Peyer's patch (tissue), 4 donors: ENCODE measurements at places on chromosomes 2 and 18. TPM values are rescaled to one million over a fixed set of nuclear protein-coding genes. Genes with fewer than 3 reads are reported as not detected.

CFC1 gene
- total RNA-seq: not detected

DNA sequence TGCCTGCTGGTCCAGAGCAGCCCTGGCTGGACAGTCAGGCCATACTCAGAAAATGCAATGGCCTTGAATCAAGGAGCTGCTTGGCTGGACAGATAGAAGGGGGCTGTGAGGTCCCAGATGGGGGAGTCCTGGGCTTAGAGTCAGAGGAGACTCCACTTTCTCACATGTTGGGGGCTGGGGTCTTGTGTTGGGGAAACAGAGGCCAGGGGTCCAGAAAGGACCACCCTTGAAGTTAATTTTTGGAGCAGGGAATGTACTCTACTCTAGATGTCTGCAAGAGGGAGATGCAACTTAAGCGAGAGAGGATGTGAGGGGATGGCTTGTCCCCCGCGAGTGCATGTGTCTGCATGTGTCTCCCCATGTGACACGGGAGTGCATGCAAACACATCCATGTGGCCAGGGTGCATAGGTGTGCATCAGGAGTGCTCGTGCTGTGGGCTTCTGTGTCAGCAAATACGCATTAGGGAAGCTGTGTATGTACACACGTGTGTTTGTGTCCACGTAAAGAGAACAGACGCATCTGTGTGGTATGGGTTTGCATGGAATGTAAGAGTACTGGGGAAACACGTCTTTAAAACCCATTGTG, 303.2 kb downstream of the MYCN start:
- no peaks in the 10 kb centered on the region for H3K4me1 ChIP-seq
- H3K4me3 ChIP-seq: no peak overlapping the region
- no peak for DNase-seq
- no peak overlapping the region for H3K27ac ChIP-seq
- no peaks in the 10 kb centered on the region for H3K36me3 ChIP-seq

GRCh38 chr2:152453129-152453911, 118.3 kb downstream of the FMNL2 start:
- no peak for DNase-seq
- H3K27ac ChIP-seq: no peak overlapping the region
- H3K4me1 ChIP-seq: no peaks in the 10 kb centered on the region
- H3K27me3 ChIP-seq: no peaks in the 10 kb centered on the region
- no peak overlapping the region for H3K4me3 ChIP-seq

KCNIP3 gene
- 5.8 TPM for total RNA-seq

DNA sequence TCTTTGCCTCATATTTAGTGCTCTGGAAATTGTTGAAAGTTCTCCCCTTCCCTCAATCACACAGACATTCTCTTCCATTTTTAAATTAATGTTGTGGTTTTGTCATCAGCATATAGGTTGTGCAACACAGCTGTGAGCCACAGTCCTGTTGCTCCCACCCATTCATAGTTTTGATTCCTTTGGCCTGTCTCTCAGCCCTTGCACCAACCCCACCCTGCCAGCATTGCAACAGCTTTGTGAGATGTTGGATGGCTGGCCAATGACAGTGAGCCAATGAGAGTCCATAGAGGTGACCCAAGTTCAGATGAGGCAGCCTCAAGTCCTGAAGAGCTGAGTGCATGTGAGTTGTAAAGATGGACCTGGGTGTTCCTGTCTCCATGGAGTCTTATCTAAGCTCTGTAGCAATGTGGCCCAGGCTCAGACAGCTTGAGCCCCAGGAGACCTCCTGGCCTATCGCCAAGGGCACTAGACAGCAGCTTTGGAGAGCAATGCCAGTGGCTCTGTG, 775.5 kb downstream of the RNF144A start:
- no peaks in the 10 kb centered on the region for H3K27me3 ChIP-seq
- no peak for DNase-seq
- no peak overlapping the region for H3K27ac ChIP-seq
- H3K4me1 ChIP-seq: no peaks in the 10 kb centered on the region
- no peaks in the 10 kb centered on the region for H3K36me3 ChIP-seq
- no peak overlapping the region for H3K4me3 ChIP-seq

- no peak overlapping the region for H3K4me3 ChIP-seq
- DNase-seq: no peak
These were observed 27.3 kb downstream of the DCDC2C start for GRCh38 chr2:3730646-3731045.

- no peak overlapping the region for H3K4me3 ChIP-seq
- H3K4me1 ChIP-seq: no peaks in the 10 kb centered on the region
- H3K36me3 ChIP-seq: no peaks in the 10 kb centered on the region
- H3K27me3 ChIP-seq: no peaks in the 10 kb centered on the region
- DNase-seq: no peak
- no peak overlapping the region for H3K27ac ChIP-seq
These were observed 18.8 kb downstream of the FSIP2 start for GRCh38 chr2:185757356-185757755.

DNA sequence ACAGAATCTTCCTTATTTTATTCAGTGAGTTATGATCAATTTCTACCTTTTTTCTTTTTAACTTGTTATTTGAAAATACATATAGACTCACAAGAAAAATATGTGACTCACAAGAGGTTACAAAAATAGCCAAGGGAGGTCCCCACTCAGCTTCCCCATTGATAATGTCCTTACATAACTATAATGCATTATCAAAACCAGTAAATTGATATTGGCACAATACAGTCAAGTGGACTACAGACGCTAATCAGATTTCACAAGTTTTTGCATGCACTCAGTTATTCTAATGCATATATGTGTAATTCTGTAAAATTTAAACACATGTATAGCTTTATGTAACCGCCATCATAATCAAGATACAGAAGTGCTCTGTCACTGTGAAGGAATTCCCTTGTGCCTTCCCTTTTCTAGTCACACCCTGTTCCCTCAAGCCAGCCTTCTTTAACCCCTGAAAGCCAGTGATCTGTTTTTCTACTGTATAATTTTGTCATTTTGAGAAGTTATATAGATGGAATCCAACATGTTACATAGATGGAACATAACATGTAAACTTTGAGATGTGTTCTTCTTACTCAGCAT, 118.4 kb downstream of the ALMS1 start:
- no peak overlapping the region for H3K4me3 ChIP-seq
- no peak for DNase-seq
- no peaks in the 10 kb centered on the region for H3K27me3 ChIP-seq
- no peaks in the 10 kb centered on the region for H3K4me1 ChIP-seq

DNA sequence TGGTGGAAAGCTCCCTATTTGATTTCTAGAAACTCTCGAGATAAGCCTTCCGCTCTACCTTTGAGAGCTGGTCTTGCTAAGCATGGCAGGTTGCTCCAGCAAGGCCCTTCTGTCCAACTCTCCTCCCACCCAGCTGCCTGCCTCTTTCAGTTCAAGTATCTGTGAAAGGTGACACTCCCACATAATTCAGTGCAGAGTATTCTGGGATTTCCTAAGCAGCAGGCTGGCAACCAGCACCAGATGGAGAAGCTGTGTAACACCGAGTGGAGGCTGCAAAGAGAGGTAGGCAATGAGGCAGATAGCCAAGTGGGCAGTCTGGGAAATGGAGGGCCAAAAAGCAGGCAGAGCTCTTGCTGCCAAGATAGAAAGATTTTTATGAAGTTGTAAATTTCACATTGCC, 88.4 kb upstream of the CAVIN2 start:
- H3K4me1 ChIP-seq: peaks cover 11% of the 10 kb centered on the region
- no peak overlapping the region for H3K4me3 ChIP-seq
- no peak overlapping the region for H3K27ac ChIP-seq
- H3K27me3 ChIP-seq: no peaks in the 10 kb centered on the region
- DNase-seq: no peak

CROCC2 gene
- 0.27 TPM for total RNA-seq

GRCh38 chr18:50096766-50097435, 98.0 kb downstream of the MYO5B start:
- no peak overlapping the region for H3K27ac ChIP-seq
- DNase-seq: no peak

- no peak overlapping the region for H3K27ac ChIP-seq
- no peaks in the 10 kb centered on the region for H3K27me3 ChIP-seq
- no peaks in the 10 kb centered on the region for H3K36me3 ChIP-seq
- no peak for DNase-seq
These were observed 492.4 kb downstream of the PLCL1 start for GRCh38 chr2:198296665-198297308.

FOXD4L1 gene
- not detected for total RNA-seq

SLC11A1 gene
- 21.5 TPM for total RNA-seq

DNA sequence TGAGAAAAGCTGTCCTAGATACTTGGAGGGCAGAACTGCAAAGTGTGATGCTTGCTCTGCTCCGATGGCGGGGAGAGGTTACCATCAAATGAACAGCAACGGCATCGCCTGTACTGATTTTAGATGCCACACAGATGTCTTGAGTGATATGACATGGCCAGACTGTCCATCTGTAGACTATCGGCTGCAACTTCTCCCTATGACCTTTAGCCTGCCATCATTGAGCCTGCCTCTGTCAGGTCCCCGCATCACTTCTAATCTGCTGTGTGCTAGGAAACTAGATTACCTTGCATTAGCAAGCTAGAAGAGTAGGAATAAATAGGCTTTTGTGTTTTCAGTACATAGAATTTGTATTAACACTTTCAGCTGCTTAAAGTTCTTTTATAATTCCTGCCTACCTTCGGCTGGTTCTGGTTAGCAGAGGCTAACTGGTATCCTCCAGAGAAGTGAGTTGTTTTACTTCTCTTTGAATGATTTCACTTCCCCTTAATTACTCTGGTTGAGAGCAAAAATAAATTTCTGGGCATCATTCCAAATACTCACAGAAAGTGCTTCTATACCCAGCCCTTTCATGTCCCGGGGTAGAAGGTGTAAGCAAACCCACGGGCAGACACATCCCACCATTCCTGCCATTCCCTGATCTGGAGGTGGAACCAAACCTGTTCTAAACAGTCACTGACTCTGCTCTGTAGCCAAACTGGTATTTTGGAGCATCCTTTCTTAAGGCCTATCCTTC, 24.0 kb downstream of the GAREM2 start:
- H3K4me1 ChIP-seq: no peaks in the 10 kb centered on the region
- no peak for DNase-seq
- no peak overlapping the region for H3K27ac ChIP-seq
- H3K4me3 ChIP-seq: no peak overlapping the region
- H3K27me3 ChIP-seq: no peaks in the 10 kb centered on the region

DNA sequence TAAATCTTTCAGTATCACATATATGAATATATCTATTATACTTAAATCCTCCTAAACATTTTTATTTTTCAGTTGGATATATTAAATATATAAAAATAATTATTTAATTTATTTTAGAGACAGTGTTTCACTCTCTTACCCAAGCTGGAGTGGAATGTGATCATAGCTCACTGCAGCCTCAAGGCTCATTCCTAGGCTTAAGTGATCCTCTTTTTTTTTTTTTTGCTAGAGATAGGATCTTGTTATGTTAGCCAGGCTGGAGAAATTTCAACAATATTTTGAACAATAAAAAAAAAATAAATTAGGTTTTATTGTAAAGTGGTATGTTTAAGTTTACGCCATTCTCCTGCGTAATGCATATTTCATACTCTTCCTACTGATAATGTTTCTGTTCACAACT, 4.2 kb downstream of the SPAST start:
- no peak overlapping the region for H3K4me3 ChIP-seq
- no peaks in the 10 kb centered on the region for H3K4me1 ChIP-seq
- H3K27me3 ChIP-seq: no peaks in the 10 kb centered on the region
- no peak for DNase-seq
- no peak overlapping the region for H3K27ac ChIP-seq
- H3K36me3 ChIP-seq: peaks cover 9% of the 10 kb centered on the region

ZNF519 gene
- 10.7 TPM for total RNA-seq

IER3IP1 gene
- 8.1 TPM for total RNA-seq

DNA sequence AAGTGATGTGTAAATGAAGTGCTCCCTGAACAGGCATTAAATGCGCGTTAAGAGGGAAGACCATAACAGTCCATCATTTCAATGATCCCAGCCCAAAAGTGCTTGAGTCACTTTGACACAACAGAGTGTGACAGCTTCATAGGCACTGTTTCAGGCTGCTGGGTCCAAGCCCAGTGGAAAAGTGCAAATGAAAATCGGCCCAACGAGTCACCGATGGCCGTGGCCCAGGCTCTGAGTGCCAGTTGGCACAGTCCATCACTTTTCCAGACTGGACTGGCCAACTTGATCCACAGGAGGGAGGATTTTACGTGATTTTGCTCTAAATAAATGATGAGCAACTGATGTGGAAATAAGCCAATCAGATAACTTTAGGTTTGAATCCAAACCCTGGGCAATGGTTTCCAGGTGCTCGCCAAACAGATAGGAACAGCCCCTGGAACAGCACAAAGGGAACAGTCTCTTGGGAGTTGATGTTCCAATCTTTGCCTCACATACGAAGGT, 114.0 kb downstream of the SP3 start:
- no peaks in the 10 kb centered on the region for H3K4me1 ChIP-seq
- H3K27ac ChIP-seq: no peak overlapping the region

OTOF gene
- total RNA-seq: not detected

DNA sequence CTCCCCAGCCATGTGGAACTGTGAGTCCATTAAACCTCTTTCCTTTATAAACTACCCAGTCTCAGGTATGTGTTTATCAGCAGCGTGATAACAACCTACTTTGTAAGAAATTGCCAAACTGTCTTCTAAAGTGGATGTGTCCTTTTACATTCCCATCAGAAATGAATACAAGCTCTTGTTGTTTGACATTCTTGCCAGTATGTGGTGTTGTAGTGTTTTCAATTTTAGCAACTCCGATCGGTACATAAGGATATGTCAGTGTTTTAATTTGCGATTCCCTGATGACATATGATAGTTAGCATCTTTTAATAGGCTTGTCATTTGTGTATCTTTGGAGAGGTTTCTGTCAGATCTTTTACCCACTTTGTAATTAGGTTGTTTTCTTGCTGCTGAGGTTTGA, 1156.3 kb upstream of the CRIM1 start:
- DNase-seq: no peak
- no peak overlapping the region for H3K27ac ChIP-seq
- no peaks in the 10 kb centered on the region for H3K36me3 ChIP-seq
- H3K4me1 ChIP-seq: no peaks in the 10 kb centered on the region
- H3K27me3 ChIP-seq: no peaks in the 10 kb centered on the region

CNNM4 gene
- total RNA-seq: 30.1 TPM

- H3K27ac ChIP-seq: no peak overlapping the region
- no peak for DNase-seq
- H3K4me3 ChIP-seq: no peak overlapping the region
- no peaks in the 10 kb centered on the region for H3K4me1 ChIP-seq
- H3K27me3 ChIP-seq: no peaks in the 10 kb centered on the region
These were observed 221.7 kb downstream of the CD226 start for GRCh38 chr18:69725855-69726508.

DNA sequence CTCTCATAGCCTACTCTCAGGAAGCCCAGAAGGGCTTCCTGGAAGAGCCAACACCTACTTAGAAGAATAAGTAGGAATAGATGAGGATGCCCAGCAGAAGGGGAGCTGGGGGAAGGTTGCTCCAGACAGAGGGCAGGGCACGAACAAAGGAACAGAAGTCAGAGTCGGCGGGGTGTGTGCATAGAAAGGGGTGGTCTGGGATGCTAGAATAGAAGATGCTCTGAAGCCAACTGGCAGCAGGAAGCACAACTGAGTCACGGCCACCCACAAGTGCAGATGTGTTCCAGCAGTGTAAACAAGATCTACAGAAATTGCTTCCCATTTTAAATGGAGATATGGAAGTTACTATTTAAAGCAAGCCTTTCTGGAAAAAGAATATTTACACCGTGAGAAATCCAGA, 131.0 kb downstream of the ZNF532 start:
- no peaks in the 10 kb centered on the region for H3K4me1 ChIP-seq
- H3K27ac ChIP-seq: no peak overlapping the region
- DNase-seq: no peak
- no peaks in the 10 kb centered on the region for H3K36me3 ChIP-seq
- no peak overlapping the region for H3K4me3 ChIP-seq

OTX1 gene
- total RNA-seq: not detected

- H3K36me3 ChIP-seq: no peaks in the 10 kb centered on the region
- DNase-seq: no peak
- H3K4me1 ChIP-seq: no peaks in the 10 kb centered on the region
- no peaks in the 10 kb centered on the region for H3K27me3 ChIP-seq
These were observed 185.0 kb downstream of the CTIF start for GRCh38 chr18:48723837-48724236.

LOXL3 gene
- 0.88 TPM for total RNA-seq
